Neural crest cell (in vitro differentiated cells): ENCODE measurements at places on chromosomes 7 and 10.

- DNase-seq = no peak
Measured at GRCh38 chr7:95586951-95587301, 9.4 kb downstream of the PDK4 start.

DNA sequence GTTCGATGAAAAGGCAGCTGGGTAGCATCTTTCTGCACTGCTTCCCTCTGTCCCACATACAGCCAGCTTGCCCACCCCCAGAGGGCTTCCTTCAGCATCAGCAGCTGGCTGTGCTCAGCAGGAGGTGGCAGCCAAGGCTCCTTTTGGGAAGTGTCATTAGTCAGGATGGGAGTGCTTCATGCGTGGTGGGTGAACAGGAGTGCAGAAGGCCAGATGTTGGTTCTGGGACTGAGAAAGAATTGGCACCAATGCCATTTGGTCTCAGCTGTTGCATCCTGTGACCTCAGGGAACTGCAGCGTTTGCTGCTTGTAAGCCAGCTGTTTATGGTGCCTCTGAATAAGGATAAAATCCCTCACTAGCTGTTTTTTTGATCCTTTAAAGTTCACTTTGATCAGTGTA is 131.1 kb upstream of the SORCS3 start:
- DNase-seq = no peak

GRCh38 chr10:51860257-51860656 is 160.9 kb upstream of the CSTF2T start:
- DNase-seq = no peak

GRCh38 chr10:100163704-100164621 is 21.9 kb downstream of the ERLIN1 start:
- DNase-seq = no peak

DNA sequence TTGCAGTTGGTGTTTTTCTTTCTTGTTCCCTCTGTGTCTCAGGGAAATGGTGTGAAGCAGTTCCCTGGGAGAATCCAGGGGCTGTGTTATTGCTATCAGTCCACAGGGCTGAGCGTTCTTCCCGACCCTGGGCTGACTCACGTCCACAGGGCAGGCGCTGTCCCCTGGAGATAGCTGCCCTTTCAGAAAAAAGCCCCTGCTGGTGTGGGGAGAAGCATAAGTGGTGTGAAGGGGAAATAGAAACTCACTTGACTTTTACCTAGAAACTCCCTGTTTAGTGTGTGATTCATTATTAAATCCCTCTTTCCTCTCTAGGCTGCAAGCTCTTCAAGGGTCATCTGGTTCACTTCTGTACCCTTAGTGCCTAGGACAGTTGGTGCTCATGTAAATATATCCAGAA is 63.3 kb upstream of the SMNDC1 start:
- no peak for DNase-seq

DNA sequence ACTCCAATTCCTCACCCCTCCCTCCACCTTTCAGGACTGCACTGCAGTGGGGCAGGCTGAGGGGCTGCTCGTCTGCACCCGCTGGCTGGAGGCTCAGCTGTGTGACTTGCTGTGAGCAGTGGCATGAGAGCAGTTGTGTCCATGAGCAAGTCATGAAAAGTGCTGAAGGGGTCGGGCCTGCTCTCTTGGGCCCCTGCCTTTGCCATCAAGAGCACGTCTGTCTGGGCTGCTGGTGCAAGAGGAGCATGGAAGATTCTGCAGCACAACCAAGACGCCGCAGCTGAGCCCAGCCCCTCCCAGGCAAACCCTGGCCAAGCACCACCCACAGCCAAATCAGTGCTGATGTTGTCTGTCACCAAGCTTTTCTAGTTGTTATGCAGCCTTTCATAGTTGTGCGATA is 284.3 kb downstream of the TCERG1L start:
- no peak for DNase-seq
